Stimulated activated CD4-positive, alpha-beta T cell treated with anti-CD3 and anti-CD28 coated beads, TNF-alpha, amount 100 ng/mL, for 1 hour (primary cell): ENCODE measurements at places on chromosomes 2 and 18.

DNA sequence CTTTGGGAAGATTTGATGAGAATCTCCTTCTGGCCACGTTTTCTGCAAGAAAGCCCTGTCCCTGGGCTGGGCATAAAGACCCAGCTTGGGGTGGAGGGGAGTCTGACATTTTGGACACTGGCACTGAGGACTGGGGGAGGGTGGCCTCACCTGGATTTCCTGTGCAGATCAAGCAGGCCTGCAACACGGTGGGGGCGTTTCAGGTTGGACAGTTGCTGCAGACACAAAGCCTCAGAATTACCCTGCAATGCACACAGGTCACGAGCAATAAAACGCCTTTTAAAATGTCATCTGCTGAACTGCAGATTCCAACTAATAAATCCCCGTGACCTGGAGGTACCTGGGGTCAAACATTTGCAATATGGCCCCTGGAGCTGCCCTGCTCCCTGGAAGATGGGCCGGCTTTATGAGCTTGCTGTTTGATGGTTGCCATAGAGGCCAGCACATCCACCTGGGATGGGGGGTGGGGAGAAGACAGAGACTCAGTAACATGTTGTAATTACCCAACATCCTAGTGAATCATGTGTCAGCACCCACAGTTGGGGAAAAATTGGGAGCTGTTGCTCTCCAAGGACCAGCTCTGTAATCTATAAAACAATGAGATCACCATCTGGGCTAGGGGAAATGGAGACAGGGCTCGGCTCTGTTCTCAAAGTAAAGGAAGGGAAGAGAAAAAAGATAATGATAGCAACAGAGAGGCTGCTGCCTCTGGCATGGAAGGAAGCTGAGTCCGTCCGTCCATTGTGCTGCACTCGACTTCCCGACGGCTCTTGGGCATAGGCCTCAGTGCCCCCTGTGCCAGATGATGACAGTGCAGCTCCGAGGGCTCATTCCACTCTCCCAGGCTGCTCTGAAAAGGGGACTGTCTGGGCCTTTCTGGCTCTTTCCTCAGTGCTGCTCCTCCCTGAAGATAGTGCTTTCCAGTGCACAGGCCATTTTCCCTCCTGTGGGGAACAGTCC is 340.3 kb downstream of the CYRIA start:
- no peak for DNase-seq

- DNase-seq = no peak
Observed at GRCh38 chr18:13252686-13253410, 34.3 kb downstream of the LDLRAD4 start.

- DNase-seq = no peak
Observed at GRCh38 chr2:73333564-73333963, 40.2 kb upstream of the EGR4 start.

DNA sequence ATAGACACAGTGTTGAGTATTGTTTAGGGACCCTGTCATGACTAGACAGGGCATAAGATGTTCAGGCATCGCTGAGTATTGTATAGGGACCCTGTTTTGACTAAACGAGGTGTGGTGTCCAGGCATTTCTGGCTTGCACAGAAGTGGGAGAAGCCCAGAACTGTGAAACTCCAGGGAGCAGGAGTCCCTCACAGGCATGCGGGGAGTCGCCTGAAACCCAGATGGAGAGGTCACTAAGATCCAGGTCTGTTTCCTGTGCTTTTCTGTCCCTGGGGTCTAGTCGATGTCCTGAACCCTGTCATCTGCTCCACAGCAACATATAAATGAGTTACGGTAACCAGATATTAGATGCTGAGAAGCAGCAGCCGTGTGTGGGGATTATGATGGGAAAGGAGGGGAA is 469.0 kb upstream of the SALL3 start:
- DNase-seq = no peak

DNA sequence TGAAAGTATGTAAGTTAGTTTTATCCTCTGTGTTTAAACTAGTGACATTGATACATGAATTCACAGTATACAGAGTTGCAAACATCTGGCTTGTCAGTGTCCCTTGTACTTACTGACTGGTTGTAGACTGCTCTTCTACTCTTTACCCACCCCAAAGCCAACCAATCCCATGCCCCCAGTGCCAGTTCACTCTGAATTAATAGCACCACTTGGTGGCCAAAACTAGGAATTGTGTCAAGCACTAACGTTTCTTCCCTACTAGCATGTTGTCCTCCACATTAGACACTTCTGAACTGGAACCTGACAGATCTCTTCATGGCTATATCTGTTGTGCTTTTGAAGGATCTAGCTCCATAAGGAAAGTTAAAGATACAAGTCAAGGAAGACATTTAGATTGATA is 27.2 kb upstream of the OTX1 start:
- no peak for DNase-seq
